ENCODE measurements at places on chromosomes 3 and 15.

DNA sequence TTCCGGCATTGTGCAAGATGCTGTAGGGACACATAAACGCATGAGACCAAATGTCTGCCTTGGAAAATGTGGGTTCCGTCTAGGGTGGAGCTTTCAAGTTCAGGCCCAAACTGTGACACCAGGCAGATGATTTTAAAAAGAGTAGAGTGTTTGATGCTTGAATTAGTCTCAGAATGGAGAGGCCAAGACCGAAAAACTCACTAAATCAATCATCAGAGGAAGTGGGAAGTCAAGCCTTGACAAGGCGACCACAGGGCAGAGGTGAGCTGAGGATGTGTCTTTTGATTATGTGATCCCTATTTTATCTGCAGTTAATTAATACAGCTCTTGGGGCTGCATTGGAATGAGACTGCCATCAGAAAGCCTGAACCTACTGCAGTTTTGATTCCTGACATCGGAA is 275.4 kb downstream of the ABHD5 start:
- DNase-seq: no peak

DNA sequence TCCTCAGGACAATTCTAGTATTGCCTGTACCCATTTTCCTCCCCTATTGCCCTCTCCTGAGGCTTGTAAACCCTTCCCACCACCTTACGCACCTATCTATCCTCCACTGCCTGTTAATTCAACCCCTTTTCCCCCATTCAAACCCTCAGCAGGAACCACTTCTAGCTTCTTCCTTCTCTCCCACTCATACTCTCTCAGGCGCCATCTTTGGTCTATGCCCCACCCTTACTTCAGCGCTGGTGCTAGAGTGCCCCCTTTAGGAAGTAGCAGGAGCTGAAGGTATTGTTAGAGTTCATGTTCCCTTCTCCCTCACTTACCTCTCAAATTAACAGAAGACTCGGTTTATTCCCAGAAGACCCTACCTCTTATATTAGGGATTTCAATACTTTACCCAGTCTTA is 121.8 kb upstream of the NLGN1 start:
- DNase-seq: no peak

DNA sequence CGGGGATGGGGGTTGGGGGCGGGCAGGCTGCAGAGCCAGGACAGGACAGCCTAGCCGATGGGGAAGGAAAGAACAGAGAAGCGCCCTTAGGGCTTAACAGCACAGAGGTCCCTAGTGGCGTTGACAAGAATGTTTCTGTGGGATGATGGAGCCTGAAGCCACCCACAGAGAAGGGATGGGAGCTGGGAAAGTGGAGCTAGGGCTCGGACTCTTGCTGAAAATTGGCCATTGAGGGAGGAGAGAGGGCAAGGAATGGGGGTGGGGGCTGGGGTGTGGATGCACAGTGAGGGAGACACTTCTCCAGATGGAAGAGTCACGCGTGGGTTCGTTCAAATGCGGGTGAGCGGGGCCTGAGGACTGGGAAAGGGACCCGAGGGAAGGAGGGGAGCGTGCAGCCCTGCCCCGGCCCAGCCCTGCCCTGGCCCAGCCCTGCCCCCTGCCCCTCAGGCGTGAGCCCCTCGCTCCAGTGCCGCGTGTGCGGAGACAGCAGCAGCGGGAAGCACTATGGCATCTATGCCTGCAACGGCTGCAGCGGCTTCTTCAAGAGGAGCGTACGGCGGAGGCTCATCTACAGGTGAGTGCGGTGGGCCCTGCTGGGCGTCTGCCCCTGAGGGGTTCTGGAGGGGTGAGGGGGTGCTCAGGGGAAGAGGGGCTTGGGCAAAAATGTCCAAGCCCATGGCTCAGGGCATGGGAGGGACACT is 832 bp downstream of the NR2E3 start:
- no peak for DNase-seq

DNA sequence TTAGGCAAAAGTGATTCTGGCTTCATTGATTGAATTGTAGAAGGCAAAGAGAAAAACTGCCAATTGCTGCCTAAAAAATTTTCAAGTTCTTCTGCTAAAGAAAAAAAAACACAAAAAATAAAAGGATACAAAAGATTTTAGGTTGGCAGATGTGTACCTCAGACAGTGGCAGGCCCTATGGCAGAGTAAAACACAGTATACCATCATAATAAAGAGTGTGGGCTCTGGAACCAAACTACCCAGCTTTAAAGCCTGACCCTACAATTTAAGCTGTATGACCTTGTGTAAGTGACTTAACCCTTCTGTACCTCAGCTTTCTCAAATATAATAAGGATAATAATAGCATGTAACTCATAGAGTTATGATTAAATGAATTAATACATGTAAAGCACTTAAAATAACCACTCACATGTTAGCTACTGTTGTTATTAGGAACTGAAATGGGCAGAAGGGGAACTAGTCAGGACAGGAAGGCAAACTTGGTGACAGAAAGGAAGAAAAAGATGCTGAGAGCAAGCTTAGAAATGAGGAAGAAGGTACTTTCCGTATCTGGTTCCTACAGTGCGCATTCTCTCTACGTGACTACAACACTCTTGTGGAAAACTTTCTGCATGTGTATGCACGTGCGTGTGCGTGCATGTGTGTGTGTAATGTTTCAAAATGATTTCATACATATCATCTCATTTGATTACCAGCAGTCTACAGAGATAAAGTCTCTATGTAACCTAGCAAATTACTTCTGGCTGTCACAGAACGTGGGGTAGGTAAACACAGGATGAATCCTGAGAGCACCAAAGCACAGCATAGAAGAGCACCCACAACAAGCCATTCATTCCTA is 13.6 kb upstream of the GATM start:
- DNase-seq: no peak

- no peak for DNase-seq
Measured at GRCh38 chr3:69200384-69201068, 78.1 kb upstream of the LMOD3 start.

- no peak for DNase-seq
Measured at GRCh38 chr3:72798552-72799195, 49.6 kb downstream of the SHQ1 start.

- no peak for DNase-seq
Measured at GRCh38 chr3:134652409-134652831, 1.6 kb upstream of the KY start.

DNA sequence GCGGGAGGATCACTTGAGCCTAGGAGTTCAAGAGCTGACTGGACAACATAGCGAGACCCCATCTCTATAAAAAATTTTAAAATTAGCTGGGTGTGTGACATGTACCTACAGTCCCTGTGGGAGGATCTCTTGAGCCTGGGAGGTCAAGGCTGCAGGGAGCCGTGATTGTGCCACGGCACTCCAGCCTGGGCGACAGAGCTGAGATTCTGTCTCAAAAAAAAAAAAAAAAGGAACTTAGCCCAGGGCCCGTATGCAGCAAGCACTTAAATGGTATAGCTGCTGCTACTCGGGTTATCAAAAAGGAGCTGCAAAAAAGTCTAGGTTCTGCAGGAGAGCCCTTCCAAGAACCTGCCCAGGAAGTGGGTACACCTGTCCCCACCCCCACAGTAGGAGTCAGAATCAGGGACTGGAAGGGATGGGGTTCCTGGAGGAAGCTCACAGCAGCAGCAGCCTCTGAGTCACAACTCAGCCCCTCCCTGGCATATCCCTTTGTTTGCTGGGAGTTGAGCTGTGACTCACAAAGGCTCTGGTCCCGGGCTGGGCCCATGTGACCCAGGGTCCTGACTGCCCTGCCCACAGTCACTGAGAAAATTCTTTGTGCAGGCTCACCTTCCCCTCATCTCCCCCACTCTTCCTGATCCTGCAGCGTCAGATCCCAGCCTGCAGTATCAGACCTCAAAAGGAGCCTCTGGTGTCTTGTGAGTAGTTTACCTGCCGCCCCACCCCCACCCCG is at the start of gene SPATA12:
SPATA12 (plus strand) TSS at position 576 of the 733 bp plus-strand sequence. CDS start 13,031 bp downstream, outside the sequence.
- no peak for DNase-seq

GRCh38 chr3:129305592-129306091 is 27.0 kb downstream of the HMCES start:
- no peak for DNase-seq

- no peak for DNase-seq
Measured at GRCh38 chr15:90211440-90212143, 10.5 kb downstream of the SEMA4B start.

DNA sequence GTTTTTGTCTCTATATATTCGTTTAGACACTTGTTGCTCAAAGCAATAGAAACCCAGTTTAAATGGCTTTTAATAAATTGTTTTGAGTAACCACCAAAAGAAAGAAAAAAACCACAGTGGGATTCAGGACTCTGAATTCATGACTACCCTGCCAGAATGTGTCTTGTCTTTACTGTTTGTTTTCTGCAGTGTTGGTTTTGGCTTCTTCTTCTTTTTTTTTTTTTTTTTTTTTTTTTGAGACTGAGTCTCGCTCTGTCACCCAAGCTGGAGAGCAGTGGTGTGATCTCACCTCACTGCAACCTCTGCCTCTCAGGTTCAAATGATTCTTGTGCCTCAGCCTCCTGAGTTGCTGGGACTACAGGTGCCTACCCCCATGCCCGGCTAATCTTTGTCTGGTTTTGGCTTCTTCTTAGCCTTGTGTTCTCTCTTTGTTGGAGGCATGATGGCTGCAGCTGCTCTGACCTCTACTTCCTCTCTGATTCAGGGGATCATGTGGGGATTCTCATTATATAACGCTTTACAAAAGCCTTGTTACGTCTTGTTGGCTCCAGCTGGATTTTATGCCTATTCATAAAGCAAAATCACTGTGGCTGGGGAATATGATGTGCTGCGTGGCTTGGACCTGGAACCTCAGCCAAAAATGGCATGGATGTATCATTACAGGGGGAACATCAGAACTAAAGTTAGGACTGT is 54.0 kb downstream of the PLS1 start:
- peak; percentile 76 for DNase-seq

- no peak for DNase-seq
Measured at GRCh38 chr3:58474348-58474911, 17.5 kb upstream of the KCTD6 start.

- DNase-seq: no peak
Measured at GRCh38 chr3:195550723-195551122, 7.6 kb upstream of the PPP1R2 start.

- DNase-seq: no peak
Measured at GRCh38 chr3:45628746-45629145, 34.2 kb downstream of the LIMD1 start.

DNA sequence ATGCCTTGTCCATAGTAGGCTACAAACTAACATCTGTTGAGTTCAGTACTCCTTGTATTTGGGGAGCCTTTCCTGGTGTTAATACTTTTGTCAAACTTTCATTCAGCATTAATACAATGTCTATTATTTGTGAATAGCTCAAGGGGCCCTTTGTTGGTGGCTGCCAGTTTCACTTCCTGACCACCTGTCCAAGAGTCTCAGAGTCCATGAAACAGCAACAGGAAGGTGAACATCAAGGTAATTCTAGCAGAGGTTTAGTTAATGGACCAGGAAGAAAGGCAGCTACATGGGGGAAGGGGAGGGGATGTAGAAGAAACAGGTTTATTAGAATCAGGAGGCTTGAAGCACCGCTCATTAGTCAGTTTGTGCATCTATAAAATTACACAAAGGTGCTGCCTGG is 386.9 kb downstream of the PDCD6IP start:
- peak; percentile 20 for DNase-seq

GRCh38 chr15:94655249-94655880 is 424.0 kb downstream of the MCTP2 start:
- no peak for DNase-seq

- no peak for DNase-seq
Measured at GRCh38 chr3:38658841-38659240, 9.4 kb upstream of the SCN5A start.

DNA sequence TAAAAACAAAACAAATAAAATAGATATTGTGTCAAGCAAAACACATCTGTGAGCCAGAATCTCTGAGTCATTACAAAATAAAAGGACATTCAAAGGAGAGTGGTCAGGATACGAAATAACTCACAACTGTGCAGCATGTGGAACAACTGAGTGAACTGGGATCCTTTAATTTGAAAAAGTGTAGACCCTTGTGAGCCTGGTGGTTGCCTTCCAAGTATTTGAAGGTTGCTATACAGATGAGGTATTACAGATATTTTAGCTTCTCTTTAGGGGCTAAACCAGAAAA is 26.7 kb downstream of the KCNMB2 start:
- DNase-seq: no peak

DNA sequence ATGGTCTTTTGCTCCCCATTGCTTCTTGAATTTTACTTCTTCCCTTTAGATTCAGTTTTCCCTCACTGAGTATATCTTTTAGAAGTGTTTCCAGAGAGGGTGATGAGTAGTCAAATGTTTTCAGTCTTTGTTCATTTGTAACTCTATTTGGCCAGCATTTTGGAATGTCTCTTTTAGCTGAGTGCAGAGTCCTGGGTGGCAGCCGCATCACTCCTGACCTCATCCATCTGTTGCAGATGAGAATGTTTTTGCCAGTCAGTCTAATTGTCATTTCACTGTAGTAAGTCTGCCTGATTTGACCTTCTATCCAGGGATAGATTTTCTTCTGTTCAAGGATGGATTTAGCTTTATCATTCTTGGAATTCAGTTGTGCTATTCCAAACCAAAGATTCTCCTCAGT is 7.3 kb downstream of the SRPRB start:
- no peak for DNase-seq

GRCh38 chr3:108861401-108861800 is 38.8 kb downstream of the TRAT1 start:
- no peak for DNase-seq

- no peak for DNase-seq
Measured at GRCh38 chr3:3296979-3297381, 117.5 kb upstream of the CRBN start.

DNA sequence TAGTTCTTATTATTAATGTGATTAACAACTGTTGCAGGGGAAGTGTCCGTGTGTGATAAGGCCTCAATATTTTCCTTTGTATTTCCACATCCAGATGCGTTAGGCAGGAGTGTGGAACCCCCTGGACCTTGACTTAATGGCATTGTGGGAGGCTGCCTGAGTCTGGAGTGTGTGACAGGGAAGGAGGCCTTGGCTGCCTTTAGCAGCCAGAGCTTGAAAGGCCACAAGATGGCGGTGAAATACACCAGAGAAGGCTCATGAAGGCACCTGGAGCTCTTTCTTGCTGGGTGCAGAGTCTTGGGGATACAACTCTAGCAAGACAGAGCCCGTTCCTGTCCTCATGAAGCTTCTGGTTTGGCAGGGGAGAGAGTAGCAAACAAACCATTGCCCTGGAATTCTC is 36.9 kb downstream of the POLR2M start:
- DNase-seq: no peak

- no peak for DNase-seq
Measured at GRCh38 chr3:78889348-78889747, 878.5 kb downstream of the ROBO1 start.

GRCh38 chr3:73480187-73480672 is 144.5 kb downstream of the PDZRN3 start:
- no peak for DNase-seq

- no peak for DNase-seq
Measured at GRCh38 chr15:45228931-45229330, 23.1 kb upstream of the SLC28A2 start.

DNA sequence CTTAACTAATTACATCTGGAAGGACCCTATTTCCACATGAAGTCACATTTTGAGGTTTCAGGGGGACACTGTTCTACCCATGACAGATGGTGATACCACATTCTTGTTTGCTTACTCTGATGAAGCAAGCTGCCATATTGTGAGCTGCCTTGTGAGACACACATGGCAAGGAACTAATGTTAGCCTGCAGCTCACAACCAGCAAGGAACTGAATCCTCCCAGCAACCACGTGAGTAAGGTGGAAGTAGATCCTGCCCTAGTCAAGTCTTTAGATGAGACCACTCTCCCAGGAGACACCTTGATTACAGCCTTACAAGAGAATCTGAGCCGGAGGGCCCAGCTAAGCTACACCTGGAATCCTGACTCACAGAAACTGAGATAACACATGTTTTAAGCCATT is 160.1 kb downstream of the PDE8A start:
- DNase-seq: no peak

GRCh38 chr3:29339016-29339833 is 58.4 kb downstream of the RBMS3 start:
- no peak for DNase-seq

- DNase-seq: no peak
Measured at GRCh38 chr3:4776399-4776979, 202.7 kb upstream of the BHLHE40 start.
